SIG-M5 (cell line): ENCODE measurements at places on chromosomes 2 and 18.

- DNase-seq: no peak
These were observed 66.4 kb downstream of the LINC00305 start for GRCh38 chr18:64082513-64082912.

DNA sequence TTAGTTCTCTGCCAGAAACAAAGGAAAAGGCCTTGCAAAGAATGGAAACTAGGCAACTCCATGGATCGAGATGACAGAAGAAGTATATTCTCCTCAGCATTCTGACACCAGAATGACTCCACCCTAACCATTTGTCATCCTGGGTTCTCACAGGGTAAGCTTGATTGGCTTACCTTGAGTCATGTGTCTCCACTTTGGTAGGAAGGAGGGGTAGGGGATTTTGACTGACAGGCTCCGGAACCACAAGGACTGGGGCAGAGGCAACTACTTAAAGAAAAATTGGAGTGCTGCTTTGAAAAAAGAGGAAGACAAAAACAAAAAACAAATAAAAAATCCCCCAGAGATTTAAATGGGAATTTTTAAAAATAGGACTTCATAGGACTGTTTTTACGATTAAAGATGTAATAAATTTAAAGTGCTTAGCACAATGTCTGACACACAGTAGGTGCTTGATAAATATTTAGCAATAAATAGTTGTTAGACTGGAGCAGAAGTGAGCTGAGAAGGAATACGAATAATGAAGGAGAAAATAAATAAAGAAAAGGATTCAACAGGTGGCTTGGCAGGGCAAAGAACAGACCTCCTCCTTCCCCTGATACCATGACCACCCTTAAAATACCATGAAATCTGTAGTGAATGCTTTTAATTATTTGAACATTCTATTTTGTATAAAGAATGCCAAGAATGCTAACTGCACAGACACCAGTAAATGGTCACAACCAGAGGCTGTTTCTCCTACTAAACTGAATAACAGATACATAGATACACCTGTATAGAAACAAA is 230.2 kb downstream of the CDCA7 start:
- DNase-seq: no peak

DNA sequence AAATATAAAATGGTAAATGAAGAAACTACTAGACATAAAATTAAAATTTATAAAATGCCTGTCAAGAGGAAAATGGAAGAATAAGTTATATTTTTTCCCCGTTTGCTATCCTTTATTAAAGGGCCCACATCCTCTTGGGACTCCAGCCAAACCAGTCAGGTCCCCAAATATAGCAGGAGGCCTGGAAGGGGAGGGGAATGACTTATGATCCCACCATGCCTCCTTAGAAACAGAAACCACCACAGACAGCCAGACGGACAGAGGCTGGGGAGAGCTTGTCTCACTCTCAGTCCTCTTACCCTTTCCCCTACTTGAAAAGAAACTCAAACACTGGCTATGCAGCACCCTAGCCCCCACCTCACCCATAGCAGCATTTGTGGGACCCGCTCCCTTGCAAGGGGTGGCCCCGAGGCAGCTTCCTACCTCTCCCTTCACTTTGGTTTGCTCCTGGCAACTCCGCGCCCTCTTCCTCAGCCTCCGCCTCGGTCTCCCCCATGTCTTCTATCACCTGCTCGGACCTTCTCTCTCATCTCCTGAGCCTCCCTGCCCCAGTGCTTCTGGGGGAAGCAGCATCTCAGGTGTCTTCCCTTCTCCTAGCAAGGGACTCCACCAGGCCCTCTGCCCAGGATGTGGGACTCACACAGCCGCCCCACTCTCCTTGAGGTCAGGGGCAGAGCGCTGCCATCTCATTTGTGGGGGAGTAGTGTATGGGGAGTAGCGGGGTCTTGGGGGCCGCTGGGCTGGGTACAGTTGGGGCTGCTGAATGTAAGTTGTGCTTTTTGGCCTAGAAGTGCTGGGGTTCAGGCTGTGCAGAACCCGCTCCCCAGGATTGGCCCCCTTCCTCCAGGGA is 37.4 kb upstream of the ANKRD62 start:
- no peak for DNase-seq

GRCh38 chr2:161010503-161011015 is 149.7 kb upstream of the TANK start:
- no peak for DNase-seq

DNA sequence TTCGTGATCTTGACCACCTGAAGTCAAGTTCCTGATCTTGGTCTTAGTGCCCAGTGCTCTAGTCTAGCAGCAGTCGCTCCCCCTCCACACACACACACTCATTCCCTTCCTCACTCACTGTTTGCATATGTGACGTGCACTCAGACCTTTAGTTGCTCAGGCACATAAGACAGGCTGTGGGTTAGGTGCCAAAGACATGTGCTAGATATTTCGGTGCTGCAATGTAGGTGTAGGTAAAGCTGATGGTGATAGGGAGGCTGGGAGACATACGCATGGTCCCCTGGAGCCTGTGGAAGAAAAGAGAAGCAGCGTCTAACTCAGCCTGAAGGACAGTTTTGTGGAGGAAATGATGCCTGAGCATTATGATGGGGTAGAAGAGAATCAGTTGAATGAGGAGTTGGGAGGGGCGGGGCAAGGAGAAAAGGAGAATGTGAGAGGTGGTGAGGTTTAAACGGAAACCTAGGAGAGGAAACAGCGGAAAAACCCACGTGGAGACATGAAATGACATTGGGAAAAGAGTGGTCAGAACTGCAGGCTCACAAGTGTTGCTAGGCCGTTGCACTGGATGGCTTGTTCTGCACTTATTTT is 3.8 kb downstream of the TTC39C start:
- no peak for DNase-seq

GRCh38 chr2:46334389-46335271 is 37.4 kb downstream of the EPAS1 start:
- DNase-seq: no peak

DNA sequence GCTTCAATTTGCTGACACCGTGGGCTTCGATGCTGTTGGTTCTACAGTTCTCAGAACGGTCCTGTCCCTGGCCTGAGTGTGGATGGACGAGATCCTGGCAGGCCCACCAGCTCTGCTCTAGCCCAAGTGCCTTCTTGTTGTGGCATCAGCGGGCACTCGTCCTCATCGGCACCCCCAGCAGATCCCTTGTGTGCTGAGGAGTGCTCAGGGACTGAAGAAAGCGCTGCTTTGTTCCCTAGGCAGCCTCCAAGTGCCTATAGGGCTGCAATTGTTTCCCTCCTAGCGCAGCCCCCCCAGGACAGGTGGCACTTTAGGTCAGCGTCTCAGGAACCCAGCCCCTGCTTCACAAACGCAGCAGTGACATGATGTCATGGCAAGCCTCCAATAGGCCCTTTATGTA is 217.7 kb downstream of the AGAP1 start:
- DNase-seq: no peak

DNA sequence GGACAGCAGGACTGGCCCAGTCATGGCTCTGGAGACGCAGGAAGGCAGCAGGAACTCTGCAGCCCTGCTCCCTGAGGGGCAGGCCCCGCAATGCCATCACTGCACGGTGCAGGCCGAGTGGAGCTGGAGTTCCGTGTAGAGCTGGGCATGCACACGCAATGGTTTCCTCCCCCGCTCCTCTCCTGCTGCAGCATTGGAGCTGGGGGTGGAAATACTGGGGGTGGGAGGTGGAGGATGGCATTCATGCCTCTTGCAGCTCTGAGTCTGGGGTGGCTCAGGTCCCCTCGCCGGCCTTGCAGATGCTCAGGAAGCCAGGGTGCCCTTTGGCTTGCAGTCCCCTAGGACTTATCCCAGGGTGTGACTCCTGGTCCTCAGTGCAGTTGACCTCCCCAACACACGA is 78.3 kb upstream of the ASB18 start:
- no peak for DNase-seq
